Posterior vena cava (tissue), 2 donors: ENCODE measurements at places on chromosomes 3 and 15. TPM values are rescaled to one million over a fixed set of nuclear protein-coding genes. Genes with fewer than 3 reads are reported as not detected.

ANKRD34C gene
- 0.14 TPM for total RNA-seq

NRROS gene
- total RNA-seq: 10.6 TPM

GRCh38 chr15:66284271-66284670 is 9.1 kb upstream of the DIS3L start:
- DNase-seq: no peak

DNA sequence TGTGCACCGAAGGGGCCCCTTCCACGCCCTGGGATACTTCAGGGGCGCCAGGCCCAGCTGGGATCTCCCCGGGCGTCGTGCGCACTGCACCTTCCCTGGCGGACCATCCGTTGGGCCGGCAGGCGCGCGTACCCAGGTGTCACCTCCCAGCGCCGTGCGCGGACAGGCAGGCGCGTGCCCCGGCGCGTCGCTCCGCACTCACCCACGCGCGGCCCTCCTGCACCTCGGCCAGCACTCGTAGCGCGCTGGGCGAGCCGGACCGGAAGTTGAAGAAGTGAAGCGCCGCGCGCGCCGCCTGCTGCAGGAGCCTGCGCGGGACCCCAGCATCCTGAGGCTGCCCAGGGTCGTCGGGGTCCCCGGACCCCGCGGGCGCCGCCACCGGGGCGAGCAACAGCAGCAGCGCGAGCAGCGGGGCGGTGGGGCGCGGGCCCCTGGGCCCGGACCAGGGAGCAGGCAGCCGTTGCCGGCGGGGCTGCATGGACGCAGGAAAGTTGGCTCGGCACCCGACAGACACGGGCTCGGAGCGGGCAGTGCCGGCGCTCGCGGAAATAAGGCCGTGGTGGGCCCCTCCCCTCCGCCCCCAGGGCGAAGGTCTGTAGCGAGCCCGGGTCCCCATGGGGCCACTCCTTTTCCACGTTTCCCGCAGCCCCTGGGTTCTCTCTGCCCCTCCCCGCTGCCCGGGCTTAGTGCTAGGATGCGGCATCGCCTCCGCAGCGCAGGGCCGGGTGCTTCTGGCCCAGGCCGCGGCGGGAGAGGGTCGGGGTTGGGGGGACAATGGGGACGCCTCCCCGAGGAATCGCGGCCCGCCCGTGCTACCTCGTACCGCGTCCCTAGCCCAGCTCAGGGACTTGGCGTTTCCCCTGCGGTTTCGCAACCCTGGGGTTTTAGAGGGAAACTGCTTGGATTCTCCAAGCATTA is at the start of gene RARRES1:
TSS of gene RARRES1 (minus strand) at position 520 of the 918 bp plus-strand sequence. CDS start at position 478, 42 bp downstream.
- DNase-seq: peak; percentile 93

DNA sequence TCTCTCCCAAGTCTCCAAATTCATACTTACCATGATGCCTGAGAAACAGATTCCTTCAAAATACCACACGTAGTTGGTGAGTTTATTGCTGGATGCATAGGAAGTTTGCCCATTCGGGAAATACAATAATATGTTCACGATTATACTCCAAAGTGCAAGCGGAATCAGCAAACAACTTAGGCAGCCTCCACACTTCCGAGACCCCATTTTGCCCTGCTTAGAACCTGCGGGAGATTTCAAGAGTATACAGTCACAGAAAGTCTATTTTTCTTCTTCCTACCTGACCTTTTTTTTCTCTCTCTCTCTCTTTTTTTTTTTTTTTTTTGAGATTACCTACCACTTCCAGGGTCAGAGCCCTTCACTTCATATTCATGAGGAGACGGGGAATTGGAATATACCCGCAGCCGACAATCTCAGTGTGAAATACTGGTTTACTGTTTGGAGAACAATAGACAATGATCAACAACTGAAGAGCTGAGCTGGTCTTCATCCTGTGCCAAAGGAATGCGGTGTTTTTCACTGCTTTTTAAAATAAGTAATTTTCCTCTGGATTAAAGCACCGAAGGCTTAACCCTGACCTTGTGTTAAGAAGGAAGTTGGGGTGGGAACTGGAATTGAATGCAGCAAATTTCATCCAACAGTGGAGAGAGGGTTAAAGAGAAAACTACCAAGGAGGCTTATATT is at the start of gene TM4SF18:
TSS of gene TM4SF18 (minus strand) at position 461 of the 684 bp plus-strand sequence. CDS start at position 207, 254 bp downstream.
- no peak for DNase-seq

DNA sequence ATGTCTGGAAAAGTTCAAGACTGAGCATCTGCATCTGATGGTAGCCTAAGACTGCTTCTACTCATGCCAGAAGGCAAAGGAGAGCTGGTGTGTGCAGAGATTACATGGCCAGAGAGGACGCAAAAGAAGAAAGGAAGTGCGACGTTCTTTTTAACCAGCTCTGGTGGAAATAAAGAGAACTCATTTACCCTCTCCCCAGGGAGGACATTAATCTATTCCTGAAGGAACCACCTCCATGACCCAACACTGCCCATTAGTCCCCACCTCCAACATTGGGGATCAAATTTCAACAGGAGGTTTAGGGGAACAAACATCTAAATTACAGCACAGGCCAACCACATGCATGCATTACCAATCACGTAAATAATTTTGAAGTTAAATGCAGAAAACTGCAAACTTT is 1.5 kb upstream of the NCK1 start:
- DNase-seq: no peak

DNA sequence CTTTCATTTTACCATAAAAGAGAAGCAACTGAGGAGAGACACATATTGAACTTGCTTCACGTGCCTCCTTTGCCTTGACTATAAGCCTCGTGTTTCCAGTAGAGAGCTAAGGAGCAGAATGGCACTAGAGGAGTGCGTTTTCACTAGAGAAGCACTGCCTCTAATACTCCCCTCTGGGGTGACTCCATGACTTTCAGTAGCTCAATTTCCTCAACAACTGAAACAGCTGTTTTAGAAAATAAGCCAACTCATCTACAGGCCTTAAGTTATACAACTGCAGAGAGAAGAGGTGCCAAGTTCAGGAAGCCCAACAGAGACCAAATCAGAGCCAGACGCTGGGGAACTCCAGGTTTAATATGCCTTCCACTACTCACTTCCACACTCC is 1.9 kb downstream of the UBP1 start:
- no peak for DNase-seq

ANKRD63 gene
- not detected for total RNA-seq

DNA sequence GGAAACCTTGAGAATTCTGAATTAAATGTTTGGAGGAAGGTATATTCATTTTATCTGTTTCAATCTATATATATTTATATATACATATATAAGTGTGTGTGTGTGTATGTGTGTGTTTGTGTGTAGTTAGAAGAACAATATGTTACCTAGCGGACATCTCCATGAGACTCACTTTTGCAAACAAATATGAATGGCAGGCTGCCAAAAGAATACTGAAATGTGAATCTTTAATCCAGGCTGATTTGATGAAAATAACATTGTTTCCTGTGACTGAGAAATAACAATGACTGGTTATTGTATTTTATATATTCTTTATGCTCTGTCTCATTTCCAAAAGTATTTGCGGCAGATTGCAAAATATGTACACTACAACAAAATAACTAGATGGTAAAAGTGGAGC is 255.5 kb upstream of the TGFBR2 start:
- no peak for DNase-seq

P2RY12 gene
- total RNA-seq: 3.7 TPM

DNA sequence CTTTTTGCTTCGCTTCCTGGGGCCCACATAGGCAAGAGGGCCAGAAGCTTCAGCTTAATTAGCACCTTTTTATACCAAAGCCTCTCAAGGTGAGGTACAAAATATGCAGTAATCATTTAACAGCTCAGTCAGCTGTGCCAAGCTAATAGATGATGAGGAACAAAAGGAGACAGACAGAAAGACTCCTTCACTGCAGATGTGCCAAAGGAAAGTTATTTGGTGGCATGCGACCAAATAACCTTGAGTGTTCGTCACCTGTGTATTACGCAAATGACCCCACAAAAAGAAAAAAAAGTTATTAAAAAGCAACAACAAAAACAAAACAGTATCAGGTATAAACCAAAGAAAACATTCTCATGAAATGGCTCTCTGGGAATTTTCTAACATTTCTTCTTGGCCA is 325.8 kb upstream of the IGF1R start:
- DNase-seq: no peak

- DNase-seq: peak; percentile 91
These were observed 749 bp downstream of the ITGA11 start for GRCh38 chr15:68431037-68431791.

DNA sequence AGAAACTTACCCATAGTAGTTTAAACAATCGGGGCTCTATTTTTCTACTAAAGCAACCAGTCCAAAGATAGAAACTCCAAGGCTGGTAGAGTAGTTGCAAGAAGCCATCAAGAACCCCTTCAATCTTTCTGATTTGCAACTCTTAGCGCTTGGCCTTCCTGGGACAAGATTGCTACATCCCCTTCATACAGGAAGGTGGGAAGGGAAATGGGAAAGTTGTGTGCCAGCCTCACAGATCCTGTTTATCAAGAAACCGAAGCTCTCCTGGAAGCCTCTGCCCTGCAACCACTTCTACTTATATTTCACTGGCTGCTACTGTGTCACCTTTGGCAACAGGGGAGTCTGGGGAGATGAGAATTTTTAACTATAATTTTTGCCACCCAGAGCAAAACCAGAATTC is 46.2 kb downstream of the OSBPL10 start:
- DNase-seq: no peak

DNA sequence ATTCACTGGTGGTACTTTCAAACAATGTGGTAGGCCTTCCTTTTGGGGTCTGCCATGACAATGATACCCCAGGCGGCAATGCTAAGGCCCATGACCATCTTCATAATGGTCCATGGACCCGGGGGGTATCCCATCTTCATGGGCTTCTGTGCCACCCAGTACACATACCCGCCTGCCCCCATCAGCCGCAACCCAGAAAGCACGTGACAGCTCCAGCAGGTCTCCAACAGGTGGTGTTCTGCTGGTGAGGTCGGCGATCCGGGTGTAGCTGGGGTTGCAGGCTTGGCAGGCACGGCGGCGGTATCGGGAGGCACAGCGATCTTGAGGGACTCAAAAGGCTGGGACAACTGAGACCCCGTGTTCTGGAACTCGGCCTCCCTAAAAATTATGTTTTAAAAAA is 214.5 kb downstream of the SNRPN start:
- peak; percentile 59 for DNase-seq

CEMIP gene
- total RNA-seq: 0.14 TPM

P2RY1 gene
- 4.1 TPM for total RNA-seq

NXPE3 gene
- 21.0 TPM for total RNA-seq

DNA sequence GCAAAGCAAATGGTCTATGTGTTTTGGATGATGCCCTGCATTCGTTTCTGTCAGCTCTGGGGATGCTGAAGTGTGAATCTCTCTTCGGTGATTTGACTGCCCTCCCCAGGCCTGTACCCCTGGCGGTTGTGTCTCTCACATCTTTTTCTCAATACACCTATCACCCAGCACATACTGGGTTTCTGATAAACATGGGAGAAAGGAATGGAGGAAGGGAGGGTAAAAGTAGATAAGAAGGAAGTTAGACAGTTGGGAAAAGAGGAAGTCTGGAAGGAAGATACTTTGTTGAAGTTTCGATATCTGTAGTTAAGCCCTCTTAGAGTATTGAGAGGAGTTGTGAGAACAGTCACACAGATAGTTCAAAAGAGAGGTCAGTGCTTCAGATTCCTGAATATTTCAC is 35.8 kb upstream of the LRTM1 start:
- DNase-seq: no peak

- no peak for DNase-seq
These were observed 51.5 kb downstream of the PLCL2 start for GRCh38 chr3:16936233-16936632.

FGF7 gene
- 125 TPM for total RNA-seq

GRCh38 chr15:90685591-90686434 is 31.3 kb upstream of the BLM start:
- DNase-seq: no peak

EID1 gene
- 230 TPM for total RNA-seq

BOC gene
- 51.6 TPM for total RNA-seq

DNA sequence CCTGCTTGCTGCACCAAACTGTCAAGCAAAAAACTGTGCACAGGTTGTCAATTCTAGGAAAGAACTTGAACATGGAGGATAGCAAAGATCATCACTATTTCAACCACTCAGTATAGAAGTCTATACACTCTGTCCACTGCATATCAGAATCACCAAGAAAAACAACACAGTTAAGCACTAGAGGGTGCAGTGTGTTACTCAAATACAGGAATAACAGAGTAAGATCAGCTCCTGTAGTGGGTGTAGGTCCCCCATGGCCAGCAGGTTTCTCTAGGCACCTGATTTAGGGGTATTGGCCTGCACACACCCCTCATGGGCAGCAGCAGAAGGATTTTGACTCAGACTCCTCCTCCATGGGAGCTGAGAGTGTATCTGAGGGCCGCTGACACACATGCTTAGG is 464.1 kb downstream of the EPHA6 start:
- DNase-seq: no peak

GRCh38 chr3:168271932-168272331 is 176.2 kb upstream of the GOLIM4 start:
- DNase-seq: no peak

GRCh38 chr3:67076607-67077006 is 78.5 kb downstream of the KBTBD8 start:
- no peak for DNase-seq

TNFSF10 gene
- 17.3 TPM for total RNA-seq

RBP2 gene
- total RNA-seq: 1.1 TPM

- no peak for DNase-seq
These were observed 104.2 kb downstream of the IQCH start for GRCh38 chr15:67358812-67359211.

DNA sequence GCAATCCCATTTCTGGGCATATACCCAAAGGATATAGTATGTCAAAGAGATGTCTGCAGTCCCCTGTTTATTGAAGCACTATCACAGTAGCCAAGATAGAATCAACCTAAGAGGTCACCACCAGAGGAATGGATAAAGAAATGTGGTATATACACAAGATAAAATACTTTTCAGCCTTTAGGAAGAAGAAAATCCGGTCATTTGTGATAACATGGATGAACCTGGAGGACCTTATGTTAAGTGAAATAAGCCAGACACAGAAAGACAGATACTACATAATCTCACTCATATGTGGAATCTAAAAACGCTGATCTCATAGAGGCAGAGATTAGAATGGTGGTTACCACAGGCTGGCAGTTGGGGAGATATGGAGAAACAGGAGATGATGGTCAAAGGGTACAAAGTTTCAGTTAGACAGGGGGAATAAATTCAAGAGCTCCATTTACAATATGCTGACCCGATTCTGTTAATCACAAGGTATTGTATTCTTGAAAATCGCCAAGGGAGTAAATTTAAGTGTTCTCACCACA is 195.8 kb downstream of the MTHFS start:
- no peak for DNase-seq

CLDN18 gene
- not detected for total RNA-seq

DNA sequence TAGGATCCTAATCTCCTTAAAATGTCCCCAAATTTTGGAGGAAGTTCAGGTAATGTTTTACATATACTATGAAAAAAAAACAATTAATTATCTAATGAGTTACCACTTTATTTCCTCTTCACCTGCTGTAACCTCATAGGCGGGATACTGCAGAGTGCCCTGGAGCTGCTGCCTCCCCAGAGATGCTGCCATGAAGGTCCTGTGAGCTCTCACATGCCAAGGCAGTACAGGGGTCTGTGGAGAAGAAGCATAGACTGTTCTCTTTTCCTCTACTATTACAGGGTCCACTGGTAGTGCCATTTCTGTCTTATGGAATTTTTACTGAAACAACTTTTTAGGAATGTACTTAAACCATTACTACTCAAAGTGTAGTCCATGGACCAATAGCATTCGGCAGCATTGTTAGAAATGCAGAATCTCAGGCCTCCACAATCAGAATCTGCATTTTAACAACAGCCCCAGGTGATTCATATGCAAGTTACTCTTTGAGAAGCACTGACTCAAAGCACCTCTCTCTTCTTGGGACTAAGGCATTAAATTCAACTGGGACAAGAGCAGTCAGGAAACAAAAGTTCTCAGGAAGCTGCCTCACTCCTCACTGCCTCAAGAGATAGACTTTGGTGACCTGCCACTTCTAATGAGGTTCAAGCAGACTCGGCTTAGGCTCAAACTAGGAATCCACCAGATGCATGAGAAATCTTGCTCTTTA is 30.3 kb upstream of the CPOX start:
- DNase-seq: no peak
